Activated CD4-positive, alpha-beta T cell treated with anti-CD3 and anti-CD28 coated beads, Interleukin-2, amount 50 U/mL, for 1 hour (primary cell): ENCODE measurements at places on chromosomes 5 and 9.

GRCh38 chr9:33748633-33749304 is 46.6 kb upstream of the PRSS3 start:
- no peak for DNase-seq

DNA sequence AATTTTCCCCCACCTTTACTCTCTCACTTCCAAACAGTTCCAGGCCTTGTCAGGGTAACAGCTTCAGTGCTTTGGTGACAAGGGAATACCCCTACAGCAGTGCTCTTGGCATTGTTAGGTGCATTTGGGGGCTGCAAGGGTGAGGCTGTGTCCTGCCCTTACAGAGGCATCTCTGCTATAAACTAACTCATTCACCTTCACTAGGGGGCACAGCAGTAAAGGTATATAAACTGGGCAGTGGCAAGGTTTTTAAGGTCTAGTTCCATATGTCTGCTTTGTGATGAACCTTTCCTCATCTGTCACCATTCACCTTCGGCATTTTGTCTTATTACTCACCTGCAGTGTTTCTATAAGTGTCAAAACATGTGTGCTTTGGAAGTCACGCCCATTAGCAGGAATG is 79.1 kb upstream of the GPR151 start:
- no peak for DNase-seq

GRCh38 chr9:91391412-91391811 is 29.7 kb upstream of the AUH start:
- no peak for DNase-seq

DNA sequence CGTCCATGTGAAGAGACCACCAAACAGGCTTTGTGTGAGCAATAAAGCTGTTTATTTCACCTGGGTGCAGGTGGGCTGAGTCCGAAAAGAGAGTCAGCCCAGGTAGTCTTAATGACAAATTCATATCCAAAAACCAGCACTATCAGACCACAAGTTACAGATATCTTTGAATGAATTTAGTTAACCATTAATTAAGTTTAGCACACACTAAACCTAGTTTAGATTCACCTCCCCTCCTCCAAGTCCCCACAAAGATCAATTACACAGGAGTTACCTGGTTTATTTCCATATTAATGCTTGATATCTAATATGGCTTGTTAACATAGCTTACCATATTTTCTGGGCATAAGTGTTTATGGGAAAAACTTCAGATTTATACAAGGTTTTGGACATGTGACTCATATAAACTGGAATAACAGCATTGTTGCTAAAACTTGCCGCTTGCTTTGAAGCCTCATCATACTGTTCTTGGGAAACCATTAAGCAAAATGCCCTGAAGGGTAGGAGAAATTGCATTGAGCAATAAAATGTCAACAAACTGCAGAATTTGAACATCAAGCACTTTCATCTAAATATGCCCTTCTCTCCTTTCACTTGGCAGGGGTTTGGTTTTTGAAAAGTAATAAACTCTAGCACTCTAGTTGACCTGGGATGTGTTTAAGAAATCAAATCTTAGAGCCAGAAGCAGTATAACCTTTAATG is 166.9 kb downstream of the SNCAIP start:
- DNase-seq, result no peak

DNA sequence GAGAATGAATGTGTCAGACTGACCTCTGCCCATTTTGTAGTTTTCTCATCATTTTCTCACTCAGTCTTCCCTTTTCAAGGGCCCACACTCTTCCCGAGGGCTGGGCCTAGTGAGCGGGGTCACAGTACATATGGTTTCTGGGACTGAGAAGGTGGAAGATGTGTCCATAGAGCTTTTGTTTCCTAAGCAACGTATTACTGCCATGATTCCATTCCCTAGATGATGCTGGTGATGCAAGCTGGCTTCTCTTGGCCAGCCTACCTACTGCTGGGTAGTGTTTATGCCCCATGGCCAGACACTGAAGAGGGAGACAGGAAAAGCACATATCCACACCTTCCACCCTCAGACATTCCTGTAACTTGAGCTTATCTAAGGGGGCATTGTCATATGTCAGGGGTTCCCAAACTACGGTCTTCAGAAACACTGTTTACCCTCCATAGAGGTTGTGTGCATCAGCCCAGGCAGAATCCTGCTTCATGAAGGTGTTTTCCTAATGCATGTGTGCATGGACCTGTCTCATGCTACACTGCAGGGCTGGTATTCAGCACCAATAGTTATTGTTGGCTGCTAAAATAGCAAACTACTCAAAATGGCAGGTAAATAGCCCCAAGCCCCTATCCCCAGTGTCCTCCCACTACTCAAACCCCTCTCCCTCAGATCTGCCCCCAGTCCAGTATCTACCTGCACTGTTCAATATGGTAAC is 9.5 kb downstream of the IRF1 start:
- DNase-seq, result no peak

DNA sequence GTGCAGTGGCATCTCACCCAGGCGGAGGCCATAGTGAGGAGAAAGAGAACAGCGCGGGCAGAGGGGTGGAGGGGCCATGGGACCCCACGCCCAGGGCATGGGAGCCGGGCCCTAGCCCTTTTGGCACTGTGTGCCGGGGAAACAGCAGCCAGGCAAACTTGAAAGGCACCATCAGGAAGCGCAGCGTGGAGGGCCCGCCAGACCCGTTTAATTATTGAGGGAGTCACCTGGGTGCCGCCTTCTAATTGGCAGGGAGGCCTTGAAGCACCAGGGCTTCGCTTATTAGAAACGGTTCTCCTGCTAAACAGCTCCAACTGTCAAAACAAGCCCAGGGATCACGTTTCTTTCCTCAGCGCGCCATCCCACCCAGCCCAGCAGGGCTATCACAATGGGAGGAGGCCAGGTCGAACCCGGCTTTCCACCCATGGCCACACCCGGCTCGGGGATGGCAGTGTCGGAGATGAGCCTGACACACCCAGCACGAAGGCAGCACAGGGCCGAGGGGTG is 104.6 kb upstream of the SARDH start:
- no peak for DNase-seq

- no peak for DNase-seq
Observed at GRCh38 chr5:15612915-15613635, 113.1 kb downstream of the FBXL7 start.

GRCh38 chr9:136098844-136099243 is 3.8 kb upstream of the NACC2 start:
- no peak for DNase-seq

GRCh38 chr5:139668064-139668880 is 20.1 kb downstream of the CXXC5 start:
- no peak for DNase-seq

GRCh38 chr9:128344931-128345605 is 4.7 kb downstream of the SLC27A4 start:
- DNase-seq, result no peak

DNA sequence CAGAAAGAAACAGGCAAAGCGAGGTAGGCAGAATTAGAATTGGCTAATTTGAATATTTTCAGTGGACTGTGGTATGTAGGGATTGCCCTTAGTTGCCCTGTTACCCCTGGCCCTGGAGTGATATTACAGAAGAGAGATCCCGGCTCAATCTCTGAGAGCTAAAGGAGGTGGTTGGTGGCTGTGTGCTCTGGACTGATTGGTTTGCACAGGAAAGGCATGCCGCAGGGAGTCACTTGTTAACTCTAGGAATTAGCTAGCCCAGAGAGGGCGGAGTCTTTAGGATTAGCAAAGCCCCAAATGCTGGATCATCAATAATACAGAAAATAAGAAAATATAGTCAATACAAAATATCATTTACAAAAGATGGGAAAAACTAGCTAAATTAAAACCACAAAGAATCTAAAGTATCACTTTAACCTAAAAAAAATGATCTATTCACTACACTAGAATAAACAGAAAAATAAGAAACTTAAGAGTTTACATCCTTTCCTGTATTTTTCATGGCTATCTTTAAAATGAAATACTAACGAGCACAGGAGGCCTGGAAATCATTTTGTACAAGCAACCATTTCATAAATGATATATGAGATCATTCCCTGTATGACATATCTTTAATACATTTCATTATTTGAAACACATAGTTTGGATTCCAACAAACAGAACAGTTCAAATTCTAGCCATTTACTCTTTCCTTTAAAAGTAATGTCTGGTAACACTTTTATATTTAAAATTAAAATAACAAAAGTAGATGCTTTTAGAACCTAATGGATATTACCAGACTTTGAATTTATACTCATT is 71.1 kb downstream of the GNAQ start:
- DNase-seq, result no peak

GRCh38 chr9:5688109-5688508 is 59.2 kb downstream of the RIC1 start:
- no peak for DNase-seq

DNA sequence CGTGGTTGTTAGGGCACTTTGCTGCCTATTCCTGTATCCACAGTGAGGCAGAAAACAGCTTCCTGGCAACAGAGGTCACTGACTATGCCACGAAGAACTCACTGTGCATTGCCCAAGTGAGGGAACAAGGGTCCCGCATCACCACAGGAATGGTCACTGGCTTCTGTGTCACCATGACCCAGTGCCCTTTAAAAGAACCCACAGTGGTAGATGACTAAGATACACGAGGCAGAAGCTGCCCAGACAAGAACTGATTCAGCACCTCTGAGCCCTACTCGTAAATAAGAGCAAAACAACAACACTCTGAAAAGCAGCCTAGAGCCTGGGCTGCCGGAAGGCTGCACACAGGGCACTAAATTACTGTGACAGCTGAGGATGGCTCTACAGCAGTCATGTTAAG is 236.6 kb upstream of the RASEF start:
- no peak for DNase-seq

GRCh38 chr9:116816484-116816883 is 129.4 kb downstream of the TRIM32 start:
- no peak for DNase-seq

DNA sequence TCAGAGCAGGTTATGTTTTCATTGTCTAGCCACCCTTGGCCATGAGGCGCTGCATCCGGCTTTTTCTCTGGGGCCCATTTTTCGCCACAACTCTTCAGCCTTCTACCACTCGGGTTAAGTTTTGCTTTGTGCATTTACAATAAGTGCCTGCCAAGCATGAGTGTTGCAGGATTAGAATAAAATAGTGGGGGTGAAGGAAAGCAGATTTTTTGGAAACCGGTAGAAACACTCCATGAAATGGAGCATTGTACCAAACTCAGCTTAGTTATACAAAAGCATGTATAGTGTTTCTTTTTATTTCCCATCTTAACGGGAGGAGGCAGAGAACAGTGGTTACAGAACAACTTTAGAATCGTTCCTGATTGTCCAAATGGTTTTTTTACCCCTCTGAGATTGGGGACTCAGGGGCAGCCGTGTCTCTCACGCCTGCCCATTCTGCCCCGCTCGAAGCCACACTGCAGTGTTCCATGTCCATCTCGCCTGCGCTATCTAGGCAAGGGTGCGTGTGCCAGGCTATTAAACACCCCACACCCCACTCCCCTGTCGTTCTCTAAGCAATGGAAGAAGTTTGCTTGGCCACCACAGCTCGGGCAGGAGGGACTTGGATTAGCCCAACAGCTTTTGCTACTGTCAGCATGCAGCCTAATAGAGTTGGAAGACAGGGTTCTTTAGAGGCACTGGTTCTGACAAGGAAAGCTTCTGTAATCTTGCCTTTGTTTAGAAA is 268.8 kb upstream of the WWC1 start:
- no peak for DNase-seq

GRCh38 chr5:104734046-104734445 is 1171.5 kb upstream of the NUDT12 start:
- DNase-seq, result no peak

GRCh38 chr9:114382699-114383520 is 4.9 kb downstream of the AKNA start:
- DNase-seq, result peak; percentile 70
